ENCODE measurements at places on chromosomes 4 and X. TPM values are rescaled to one million over a fixed set of nuclear protein-coding genes. Genes with fewer than 3 reads are reported as not detected.

The FGG gene
- not detected for total RNA-seq

The ADAM29 gene
- not detected for total RNA-seq

GRCh38 chr4:78213218-78213617 lies 156.1 kb downstream of the FRAS1 start:
- no peak for DNase-seq

DNA sequence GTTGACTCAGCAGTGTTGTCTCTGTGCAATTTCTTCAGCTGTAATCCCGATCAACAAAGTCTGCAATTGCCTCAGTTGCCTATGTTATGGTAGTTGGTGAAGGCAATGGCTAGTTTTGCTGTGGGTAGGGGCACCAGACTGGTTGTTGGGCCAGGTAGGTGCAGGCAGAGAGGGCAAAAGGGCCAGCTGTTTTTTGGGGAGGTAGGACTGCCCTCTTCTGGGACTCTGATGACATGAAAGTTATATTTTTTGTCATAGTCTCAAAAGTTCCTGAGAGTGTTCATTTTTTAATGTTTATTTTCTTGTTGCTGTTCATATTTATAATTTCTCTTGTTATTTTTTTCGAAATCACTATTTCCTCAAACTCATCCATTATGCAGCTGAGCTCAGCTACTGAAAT lies 25.1 kb downstream of the DCAF12L2 start:
- DNase-seq, result no peak

GRCh38 chr4:145231906-145232700 lies 51.7 kb upstream of the OTUD4 start:
- DNase-seq, result no peak

The CSAG1 gene
- total RNA-seq, result not detected

The GABRG1 gene
- not detected for total RNA-seq

DNA sequence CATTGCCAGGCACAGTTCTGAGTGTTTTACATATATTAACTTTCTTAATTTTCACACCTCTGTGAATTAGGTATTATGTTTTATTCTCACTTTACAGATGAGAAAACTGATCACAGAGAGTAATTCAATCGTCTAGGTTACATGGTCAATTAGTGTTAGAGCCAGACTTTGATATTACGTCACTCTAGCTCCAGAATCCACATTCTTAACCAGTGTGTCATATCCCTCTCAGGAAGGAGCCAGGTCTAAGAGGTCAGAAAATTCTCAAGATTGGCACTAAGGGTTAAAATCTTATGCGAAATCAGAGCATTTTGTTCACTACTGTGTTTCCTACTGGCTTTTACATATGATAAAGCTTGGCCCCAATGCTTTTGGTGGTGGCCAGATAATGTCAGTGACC lies 7.4 kb downstream of the DMP1 start:
- no peak for DNase-seq

The GASK1B gene
- 89.1 TPM for total RNA-seq

DNA sequence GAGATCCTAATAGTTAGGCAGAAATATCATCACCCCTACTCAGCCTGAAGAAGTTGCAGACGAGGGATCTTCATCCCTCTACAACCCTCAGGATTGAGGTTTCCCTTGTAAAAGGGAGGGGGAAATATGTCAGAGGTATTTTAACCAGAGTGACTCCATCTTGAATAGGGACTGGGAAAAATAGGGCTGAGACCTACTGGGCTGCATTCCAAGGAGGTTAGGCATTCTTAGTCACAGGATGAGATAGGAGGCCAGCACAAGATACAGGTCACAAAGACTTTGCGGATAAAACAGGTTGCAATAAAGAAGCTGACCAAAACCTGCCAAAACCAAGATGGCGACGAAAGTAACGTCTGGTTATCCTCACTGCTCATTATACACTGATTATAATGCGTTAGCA lies 17.5 kb downstream of the IL13RA2 start:
- no peak for DNase-seq

DNA sequence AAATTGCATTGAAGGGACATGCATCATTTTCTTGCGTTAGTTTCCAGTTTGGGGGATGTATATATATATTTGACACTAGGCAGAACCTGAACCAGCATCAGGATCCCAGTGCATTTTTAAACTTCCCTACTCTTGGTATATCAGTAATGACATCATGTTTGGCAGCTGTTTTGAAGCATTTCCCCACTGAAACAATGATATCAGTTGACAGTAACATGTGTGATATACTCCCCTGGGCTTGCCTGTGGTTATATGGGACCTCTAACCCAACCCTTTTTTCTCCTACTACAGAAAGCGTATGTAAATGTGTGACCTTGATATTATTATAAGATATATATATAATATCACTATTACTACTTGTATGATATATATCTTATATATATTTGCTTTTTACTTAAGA lies 225.9 kb upstream of the CASK start:
- DNase-seq, result no peak

GRCh38 chr4:153472122-153473037 lies 6.2 kb downstream of the TMEM131L start:
- no peak for DNase-seq

DNA sequence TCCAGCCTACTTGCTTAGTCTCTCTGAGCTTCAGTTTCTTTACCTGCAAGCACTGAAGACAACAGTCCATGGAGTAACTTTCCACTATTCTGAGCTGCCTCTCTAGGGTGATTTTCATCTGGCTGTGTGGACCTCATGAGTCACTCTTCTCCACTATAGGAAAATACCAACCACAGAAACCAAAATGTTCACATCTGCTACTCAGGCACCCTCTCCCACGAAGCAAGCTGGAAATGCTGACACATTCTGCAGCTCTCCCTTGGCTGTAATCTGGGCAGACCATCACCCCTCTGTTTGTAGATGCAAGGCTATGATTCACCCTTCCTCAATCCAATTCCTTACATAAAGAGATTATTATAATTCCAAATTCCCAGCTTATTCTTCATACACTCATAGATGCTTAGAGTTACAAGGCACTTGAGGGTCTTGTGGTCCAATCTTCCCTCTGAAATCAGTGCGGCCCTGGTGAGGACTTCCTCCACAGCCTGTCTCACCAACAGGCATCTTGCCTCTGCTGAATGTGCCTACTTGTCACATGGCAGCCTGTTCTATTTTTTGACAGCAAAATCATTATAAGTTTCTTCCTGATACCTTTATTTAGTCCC lies 97.0 kb upstream of the LNX1 start:
- DNase-seq, result no peak

The TTC29 gene
- total RNA-seq, result not detected

DNA sequence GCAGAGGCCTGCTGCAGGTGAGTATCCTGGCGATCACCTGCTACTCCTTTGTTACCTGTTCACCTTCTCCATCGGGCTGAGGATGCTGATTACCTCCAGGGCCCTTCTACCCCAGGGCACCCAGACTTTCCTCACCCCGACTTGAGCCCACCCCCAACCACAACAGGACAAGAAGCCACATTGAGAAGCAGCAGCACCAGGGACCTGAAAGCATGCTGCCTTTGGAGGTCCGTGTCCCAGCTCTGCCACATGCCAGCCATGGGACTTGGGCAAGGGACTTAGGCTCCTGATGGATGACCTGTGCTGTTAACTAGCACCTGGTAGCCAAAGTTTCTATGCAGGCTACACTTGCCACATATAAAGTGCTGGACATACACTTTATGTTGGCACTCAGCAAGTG lies 89.7 kb downstream of the CPZ start:
- DNase-seq, result no peak

The HERC5 gene
- 1.8 TPM for total RNA-seq

GRCh38 chr4:158186815-158187214 lies 14.0 kb upstream of the GASK1B start:
- DNase-seq, result no peak
